Smooth muscle cell of the pulmonary artery (primary cell): ENCODE measurements at places on chromosomes 5 and 9. TPM values are rescaled to one million over a fixed set of nuclear protein-coding genes. Genes with fewer than 3 reads are reported as not detected.

OTP gene
- not detected in 2 replicates for total RNA-seq

SLC6A19 gene
- total RNA-seq, result not detected in 2 replicates

SHOC1 gene
- under 0.01 TPM in 1 of 2 replicates, not detected in the other for total RNA-seq

PCDHA1 gene
- 0.20 TPM in 1 of 2 replicates, not detected in the other for total RNA-seq

ADGRD2 gene
- total RNA-seq, result not detected in 2 replicates

NME5 gene
- total RNA-seq, result 2.5 and 2.7 TPM in 2 replicates

SAXO1 gene
- total RNA-seq, result under 0.01 TPM in 1 of 2 replicates, not detected in the other

PLCXD3 gene
- 1.7 and 4.0 TPM in 2 replicates for total RNA-seq

SLC46A2 gene
- total RNA-seq, result not detected in 2 replicates

CDO1 gene
- 10.9 and 12.5 TPM in 2 replicates for total RNA-seq

CCDC69 gene
- total RNA-seq, result 0.65 and 1.0 TPM in 2 replicates

RNF183 gene
- not detected in 2 replicates for total RNA-seq

S1PR3 gene
- total RNA-seq, result 9.9 and 25.4 TPM in 2 replicates

SPOCK1 gene
- total RNA-seq, result 305 and 1,070 TPM in 2 replicates

SPEF2 gene
- 2.0 and 2.9 TPM in 2 replicates for total RNA-seq

TNFSF8 gene
- total RNA-seq, result not detected in 2 replicates

CSF2 gene
- total RNA-seq, result 1.9 TPM in 1 of 2 replicates, not detected in the other

AGXT2 gene
- not detected in 2 replicates for total RNA-seq

MLANA gene
- not detected in 2 replicates for total RNA-seq
